ENCODE measurements at places on chromosomes 3 and 15.
A peak's percentile ranks its signal among the peaks of the same experiment; 100 is the strongest.

DNA sequence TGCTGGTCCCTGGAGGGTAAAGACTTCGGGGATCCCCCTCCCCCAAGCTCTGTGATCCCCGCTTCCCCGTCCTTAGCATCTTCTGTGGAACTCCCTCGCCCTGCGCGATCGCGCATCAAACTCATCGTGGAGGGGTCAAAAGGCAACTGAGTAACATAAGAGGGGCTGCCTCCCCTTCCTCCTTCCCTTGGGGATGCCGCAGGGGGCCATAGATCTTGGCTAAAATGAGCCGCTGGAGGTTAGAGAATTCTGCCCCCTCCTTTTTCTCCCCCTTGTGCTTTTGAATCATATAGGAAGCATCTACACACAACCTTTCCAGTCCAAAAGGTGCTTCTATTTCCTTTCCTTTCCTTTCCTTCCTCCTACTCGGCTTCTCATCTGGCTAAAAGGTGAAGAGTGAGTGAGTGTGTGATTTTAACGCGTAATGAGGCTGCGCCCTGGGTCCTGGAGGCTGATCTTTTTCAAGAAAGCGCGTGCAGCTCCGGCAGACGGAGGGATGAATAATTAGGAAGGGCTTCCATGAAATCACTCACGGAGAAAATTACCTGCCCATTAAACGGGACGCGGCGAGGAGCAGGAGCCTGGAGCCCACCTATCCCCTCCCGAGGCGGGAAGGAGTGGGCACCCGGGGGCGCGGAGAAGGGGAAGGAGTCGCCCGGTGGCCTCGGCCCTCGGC, 831 bp upstream of the ROBO2 start:
- no peak for DNase-seq

DNA sequence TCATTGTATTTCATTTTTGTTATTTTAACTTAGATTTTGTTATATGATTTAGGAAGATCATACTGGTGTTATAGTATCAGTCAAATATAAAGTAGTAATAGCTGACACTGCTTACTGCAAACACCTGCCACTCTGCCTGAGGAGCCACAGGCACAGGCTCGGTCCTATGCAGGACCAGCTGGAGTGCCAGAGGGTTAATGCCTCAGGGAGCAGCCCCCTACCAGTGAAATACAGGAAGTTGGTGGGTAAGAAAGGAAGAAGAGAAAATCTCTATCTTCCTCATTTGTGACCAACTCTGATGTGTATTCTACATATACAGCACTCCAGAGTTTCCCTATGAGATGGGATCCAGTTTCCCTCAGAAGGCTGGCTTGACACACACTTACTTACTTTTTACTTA, 593.3 kb downstream of the UNC13C start:
- DNase-seq, result no peak

DNA sequence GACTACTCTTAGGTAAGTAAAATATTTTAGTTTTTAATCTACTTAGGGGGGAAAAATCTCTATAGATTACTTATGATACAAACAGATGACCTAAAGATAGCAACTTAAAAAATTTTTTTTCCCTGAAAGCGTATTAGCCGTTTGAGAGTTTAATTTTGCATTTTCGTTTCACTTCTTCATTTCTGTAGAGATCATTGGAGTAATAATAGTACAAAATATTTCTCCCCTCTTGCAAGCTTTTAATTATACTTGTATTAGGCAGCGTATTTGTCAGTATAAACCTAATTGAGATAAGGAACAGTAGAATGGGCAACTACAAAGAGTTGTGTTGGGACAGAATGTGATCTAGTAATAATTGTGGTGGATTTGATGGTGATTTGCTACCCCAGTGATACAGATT, 10.3 kb downstream of the SKIL start:
- DNase-seq, result no peak

DNA sequence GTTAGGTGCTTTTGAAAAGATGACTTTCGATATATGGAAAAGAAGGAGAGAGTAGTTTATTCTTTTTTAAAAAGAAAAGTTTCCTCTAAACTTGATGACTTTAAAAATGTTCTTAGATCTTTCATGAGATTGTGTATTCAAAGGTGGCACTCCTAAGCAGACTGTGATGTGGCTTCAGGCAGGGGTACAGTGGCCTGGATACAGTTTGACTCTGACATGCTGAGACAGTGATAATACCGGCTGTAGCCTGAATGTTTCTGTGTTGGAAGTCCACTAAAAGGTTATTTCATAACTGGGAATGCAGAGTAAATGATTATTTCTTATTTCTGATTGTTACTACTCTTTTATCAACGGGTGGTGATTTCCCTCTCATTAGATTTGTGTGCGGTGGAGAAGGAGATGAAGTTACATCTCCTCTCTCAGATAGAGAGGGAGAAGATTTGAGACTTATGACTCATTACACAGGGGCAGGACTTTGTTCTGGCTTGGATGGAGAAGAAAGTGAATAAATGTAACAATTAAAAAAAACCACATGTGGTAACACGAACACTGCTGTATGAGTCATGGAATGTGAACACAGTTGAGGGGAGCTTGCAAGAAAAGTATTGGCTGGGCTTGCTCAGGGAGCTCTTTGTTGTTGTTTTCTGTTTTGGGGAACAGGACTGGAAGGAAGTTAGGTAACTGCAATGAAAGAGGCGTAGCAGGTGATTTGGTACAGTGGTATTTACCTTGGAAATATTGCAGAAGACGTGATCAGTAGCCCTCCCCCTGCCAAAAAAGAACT, 21.6 kb downstream of the SPTSSB start:
- DNase-seq, result no peak

DNA sequence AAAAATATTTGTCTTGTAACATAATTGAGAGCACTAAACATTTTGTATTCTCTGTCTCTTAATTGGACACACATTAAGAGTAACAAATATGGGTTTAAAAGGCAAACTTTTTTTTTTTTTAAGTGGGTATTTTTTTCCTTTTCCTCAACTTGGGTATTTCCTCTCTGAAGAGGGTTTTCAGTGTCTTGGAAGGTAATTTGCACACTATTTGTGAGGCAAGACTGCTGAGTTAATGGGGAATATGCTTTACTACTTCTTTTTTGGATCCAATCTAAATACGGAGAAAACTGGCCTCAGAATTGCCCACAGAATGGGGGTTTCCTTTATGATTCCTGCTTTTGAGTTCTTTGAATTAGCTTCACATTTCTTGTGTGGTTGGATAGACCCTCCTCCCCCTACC, 105.2 kb downstream of the FNDC3B start:
- DNase-seq, result no peak

DNA sequence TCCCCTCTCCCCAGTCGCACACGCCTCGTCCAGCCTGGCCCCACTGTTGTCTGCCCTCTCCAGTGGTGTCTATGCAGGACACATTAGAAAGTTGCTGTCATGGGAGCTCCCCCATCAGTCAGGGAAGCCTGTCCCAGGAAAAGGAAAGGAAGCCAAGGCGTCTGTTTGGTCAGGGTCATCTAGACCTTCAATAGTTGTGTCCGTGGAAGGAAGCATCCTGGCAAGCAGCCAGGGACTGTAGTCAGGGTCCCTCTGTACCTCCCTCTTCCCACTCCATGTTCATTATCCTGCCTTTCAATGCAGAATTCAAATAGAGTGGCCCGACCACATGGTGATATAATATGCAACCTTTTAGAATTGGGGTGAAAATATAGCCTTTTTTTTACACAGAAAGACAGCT, 60.7 kb upstream of the RAB6B start:
- peak; percentile 38 for DNase-seq

DNA sequence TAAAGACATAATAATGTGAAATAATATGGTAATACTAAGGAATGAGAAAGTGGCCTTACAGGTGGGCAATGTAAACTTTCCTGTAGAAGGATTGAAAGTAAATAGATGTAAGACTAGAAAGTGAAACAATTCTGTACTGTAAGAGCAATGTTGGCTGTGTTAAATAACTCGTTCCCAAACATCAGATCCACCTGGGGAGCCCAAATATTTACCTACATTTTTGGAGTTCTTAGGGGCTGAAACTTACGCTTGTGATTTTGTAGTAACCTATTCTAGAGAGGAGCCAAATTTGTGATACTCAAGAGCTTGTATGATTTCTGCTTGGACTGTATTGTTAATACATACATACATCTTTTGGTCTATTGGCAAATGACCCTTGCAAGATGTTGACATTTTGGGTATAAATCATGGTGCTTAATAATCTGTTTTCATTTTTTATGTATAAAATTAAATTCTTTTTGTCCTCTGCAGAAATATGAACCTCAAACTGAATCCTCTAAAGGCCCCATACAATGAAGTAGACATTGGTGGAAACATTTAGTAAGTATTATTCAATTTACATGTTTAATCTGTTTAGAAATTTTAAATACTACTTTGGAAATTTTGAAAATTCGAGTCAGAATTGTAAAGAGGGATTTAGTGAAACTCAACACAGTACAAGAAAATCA, 8.5 kb upstream of the CHD2 start:
- no peak for DNase-seq

DNA sequence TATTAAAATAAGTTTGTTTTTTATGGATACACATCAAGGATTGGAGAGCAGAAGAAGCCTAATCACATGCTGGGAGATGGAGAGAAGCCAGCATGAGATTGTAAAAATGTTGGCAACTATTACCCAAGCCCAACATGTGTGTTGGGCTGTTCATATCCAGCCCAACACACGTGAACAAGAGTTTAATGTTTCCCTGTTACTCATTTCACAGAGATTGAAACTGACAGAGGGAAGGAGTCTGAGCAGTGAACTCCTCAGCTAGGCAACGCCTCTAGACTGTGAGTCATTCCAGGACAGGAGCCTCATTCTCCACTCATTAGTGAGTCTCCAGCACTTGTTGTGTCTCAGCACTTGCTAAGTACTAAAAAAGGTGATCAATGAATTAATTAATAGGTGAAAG, 43.2 kb upstream of the CMSS1 start:
- DNase-seq, result no peak

GRCh38 chr15:61057376-61057775, 171.7 kb downstream of the RORA start:
- no peak for DNase-seq

- DNase-seq, result no peak
Measured at GRCh38 chr3:184129012-184129411, 6.1 kb upstream of the EIF2B5 start.

GRCh38 chr3:23000371-23000770, 202.8 kb upstream of the UBE2E2 start:
- DNase-seq, result no peak

- DNase-seq, result no peak
Measured at GRCh38 chr3:139202226-139202958, 141.4 kb upstream of the MRPS22 start.

DNA sequence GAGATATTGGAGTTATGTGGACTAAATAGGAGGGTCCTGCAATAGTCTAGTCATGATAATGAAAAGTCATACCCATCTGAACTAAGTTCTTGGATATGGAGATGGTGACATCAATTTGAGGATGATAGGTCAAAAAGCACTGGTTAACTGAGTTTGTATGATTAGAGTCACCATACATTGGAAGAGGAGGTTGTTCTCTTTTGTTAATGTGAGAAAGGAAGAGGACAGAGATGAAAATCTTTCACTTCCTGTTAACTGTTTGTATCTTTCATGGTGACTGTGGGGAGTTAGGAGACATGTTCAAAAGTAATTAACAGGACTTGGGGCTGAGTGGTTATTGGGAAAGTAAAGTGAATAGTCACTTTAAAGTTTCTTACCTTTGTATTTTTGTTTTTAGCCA, 11.1 kb downstream of the TMEM62 start:
- no peak for DNase-seq

- no peak for DNase-seq
Measured at GRCh38 chr3:126014252-126014651, 45.3 kb downstream of the ROPN1B start.

DNA sequence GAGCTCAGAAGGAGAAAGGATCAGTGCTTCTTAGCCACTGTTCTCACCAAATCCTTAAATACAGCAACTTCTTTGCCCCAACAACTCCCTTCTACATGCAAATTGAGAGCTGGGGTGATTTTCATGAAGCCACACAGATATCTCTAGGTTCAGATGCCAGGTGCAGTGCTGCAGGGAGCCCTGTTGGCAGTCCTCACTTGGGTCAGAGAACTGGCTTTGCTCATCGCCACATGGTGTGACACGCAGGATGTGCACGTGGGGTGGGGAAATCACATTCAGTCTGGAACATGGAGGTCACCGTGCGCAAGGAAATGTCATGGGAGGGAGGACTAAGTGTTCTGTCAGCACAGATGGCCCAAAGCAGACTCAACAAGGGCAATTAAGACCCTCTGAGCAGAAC, 103.8 kb downstream of the WDR76 start:
- DNase-seq, result no peak

GRCh38 chr3:46186471-46187340, 21.4 kb downstream of the CCR1 start:
- no peak for DNase-seq

DNA sequence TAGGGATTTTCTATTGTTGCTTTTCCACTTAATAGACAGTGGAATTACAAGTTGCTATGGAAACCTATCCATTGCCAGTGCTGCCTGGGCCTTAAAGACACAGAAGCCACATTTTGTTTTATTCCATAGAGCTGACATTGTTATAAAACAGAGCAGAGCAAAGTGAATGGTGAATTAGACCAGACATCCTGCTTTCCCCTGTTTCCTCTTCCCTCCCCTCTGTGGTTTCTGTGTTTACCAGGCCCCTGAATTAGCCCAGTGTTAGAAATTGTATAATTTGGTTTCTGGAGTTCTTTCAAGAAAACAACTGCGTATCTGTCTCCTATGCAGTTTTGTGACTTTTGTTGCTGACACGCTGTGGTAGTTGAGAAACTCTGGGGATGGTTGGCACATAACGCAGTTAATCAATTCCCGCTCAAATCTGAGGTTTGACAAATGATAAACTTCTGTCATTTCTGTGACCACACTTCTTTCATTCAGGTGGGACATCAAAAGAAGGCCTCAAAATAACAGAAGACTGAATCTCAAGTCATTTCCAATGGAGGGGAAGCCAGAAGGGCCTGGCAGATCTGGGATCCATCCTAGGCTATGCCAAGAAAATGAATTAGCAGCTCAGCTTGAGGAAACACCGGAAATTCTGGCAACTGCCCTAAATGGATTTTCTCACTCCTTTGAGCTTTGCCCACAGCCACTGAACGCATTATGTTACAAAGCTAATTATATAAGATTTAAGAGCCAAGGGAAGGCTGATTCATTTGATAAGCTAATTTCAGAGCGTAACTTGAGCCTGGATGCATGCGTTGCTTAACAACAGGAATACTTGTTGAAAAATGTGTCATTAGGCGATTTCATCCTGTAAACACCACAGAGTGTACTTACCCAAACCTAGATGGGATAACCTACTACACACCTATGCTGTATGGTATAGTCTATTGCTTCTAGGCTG, 46.9 kb downstream of the NR1D2 start:
- no peak for DNase-seq

DNA sequence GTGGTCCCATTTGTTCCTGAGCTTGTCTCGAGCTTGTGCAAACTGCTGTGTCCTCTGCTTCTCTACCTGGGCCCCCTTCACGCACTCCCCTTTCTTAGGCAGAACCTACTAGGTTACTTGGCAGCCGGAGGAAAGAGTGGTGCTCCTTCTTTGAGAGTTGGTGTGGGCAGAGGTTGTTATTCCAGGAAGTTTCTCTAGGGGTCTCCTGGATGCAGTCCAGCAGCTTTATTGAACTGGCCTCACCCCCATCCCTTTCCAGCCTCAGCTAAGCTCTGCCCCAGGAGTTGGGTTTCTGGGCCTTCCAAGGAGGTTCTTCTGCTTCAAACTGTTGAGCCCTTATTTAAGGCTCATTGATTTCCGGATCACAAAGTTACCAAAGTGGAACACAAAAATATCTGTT, 103.2 kb downstream of the C3orf70 start:
- DNase-seq, result no peak
